IPS-NIHi11 (cell line): ENCODE measurements at places on chromosomes 6 and 20.

DNA sequence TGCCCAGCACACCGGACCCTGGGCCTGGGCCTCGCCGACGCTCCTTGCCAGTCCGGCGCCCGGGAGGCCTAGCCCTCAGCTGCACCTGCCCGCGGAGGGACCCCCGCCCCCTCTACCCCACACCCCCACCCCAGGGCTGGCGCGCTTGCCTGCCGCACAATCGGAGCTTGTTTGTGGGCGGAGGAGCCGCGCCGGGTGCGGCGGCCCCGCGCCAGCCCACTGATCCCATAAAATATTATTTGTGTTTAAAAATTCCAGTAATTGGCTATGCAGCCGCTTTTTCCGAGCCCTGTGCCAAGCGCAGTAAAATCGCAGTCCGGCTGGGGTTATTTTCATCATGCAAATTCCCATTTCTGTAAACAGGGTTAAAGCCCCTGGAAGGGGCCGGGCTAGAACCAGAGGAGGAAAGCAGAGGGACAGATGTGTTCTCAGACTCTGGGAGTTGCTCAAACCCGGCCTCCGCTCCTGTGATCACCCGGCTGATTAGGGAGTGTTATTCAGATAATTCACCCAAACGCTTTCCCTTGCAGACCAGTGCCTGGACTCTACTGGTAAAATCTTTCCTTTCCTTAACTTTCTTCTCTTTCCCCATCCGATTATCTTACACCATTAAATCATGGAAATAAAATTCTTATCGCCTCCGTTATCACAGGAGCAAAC, 93.1 kb downstream of the NCR2 start:
- no peak for DNase-seq

GRCh38 chr6:33428224-33428965, 8.5 kb downstream of the SYNGAP1 start:
- no peak for DNase-seq

DNA sequence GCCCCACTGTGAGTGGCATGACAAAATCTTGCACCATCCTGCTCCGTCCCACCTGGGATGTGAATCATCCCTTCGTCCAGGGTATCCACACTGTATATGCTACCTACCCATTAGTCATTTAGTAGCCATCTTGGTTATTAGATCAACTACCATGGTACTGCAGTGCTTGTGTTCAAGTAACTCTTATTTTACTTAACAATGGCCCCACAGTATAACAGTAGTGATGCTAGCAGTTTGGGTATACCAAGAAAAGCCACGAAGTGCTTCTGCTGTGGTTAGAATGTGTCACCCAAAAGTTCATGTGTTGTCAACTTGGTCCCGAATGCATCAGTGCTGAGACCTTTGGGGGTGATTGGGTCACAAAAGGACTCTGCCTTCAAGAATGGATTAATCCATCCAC, 11.7 kb downstream of the OSER1 start:
- no peak for DNase-seq

GRCh38 chr20:24481173-24481572, 11.7 kb downstream of the SYNDIG1 start:
- no peak for DNase-seq

DNA sequence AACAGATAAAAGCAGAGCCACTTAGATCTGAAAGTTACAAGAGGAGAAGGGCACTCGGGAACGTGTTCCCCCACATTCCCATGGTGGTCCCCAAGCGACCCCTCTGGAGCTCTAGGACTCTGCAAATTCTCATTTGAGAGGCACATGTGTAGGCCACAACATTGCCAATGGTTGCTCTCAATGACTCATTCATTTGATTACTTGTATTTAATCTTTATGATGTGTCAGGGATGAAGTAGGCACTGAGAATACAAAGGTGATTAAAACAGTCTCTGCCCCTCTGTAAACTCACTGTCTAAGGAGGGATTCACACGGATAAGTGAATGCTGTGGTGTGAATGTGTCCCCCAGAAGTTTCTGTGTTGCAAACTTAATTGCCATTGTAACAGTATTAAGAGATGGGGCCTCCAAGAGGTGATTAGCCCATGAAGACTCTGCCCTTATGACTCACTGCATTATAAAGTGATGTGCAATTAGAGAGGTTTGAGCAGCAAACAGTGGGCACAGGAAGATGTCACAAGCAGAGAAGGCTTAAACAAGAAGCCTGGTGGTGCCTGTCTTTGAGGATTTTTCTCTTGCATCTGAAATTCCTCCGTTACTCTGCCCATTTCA, 34.0 kb upstream of the TRAM2 start:
- DNase-seq: no peak

GRCh38 chr6:26056583-26057350, 30.5 kb upstream of the HFE start:
- DNase-seq: no peak

GRCh38 chr6:144219056-144219685, 66.0 kb upstream of the UTRN start:
- DNase-seq: peak; percentile 36

DNA sequence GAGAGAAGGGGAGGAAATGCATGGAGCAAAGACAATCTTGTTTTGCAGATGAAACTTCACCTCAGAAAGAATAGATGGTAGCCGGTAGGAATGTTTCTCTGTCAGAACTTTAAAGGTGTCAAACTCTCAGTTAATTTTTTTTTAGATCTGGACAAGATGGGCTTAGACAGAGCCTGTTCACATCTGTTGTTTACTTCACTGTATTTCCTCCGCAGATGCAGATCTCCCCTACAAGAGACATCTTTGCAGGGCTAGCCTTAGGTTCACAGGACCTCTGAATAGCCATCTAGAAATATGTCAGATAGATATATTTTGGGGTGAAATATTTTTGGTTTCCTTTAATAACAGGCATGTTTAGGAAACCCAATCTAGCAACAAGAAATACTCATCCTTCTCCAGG, 12.1 kb upstream of the ZBP1 start:
- no peak for DNase-seq

- peak; percentile 82 for DNase-seq
These were observed 145.1 kb downstream of the PREX1 start for GRCh38 chr20:48682529-48683363.

DNA sequence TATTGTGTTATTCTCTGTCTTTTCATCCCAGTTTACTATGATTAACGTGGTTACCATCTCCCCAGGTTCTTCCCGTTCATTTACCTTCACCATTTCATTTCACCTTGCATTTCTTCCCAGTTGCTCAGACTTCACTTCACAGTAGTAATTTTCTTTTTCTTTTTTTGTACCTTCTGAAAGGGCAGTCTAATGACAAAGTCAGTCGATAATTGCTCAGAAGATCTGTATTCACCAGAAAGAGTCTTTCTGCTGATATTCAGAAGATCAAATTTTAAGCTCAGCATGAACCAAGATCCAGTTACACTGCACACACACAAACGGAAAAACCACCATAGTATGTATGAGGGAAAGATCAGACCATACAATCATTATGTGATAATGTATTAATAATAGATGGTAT, 265.5 kb downstream of the ADGB start:
- DNase-seq: no peak

DNA sequence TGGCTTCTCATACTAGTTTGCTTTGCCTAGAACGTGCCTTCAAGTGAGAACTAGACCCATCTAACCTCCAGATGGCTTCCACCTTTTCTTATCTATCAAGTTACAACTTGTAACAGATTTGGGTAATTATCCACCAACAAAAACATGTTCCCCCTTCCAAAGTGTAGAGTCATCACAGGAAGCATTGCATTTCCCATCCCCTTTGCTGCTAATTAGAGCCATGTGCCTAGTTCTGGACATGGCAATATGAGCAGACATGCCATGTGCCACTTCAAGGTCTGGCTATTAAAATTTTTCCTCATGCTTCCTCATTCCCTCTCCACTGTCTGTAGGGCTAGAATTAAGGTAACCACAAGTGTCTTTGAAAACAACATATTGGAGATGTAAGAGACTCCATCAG, 814.4 kb downstream of the TENT5A start:
- DNase-seq: no peak

DNA sequence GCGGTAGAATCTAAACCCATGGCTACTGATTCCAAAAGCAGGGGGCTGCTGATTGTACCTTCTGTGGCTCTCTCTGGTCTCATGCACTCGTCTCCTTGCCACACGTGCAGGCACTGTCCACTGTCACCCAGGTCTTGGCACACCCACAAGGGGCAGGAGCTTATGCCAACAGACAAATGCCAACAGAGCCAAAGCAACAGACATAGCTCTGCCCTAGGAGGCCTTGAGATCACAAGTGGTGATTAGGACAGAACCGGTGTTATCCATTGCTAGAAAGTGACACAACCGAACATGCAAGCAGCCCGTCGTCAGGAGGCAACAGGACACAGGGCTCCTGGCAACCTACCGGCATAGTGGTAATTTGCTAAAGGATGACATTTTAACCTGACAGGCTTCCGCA, 36.8 kb upstream of the MRPS10 start:
- no peak for DNase-seq

GRCh38 chr20:5602346-5602745, 147.9 kb upstream of the SHLD1 start:
- no peak for DNase-seq

DNA sequence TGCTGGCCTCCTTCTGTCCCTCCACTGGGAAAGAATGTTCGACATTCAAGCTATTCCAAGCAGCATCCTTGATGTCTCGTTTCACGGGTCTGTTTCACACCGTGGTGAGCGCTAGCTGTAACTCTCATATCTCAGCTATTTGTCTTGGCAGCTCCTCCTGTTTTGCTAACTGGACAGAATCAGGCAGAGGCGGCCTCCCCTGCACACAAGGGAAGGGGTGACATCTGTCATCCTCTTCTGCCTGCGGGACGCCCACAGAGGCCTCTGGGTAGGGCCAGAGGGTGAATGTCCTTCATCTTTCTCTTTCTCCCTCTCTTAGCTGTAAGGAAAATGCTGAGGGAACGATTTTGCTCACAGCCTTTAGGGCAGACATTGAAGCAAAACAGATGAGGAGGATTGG, 232.8 kb upstream of the GMDS start:
- no peak for DNase-seq

GRCh38 chr6:85041376-85041775, 277.0 kb upstream of the TBX18 start:
- no peak for DNase-seq

GRCh38 chr6:33391922-33392594, 435 bp downstream of the KIFC1 start:
- DNase-seq: peak; percentile 31

DNA sequence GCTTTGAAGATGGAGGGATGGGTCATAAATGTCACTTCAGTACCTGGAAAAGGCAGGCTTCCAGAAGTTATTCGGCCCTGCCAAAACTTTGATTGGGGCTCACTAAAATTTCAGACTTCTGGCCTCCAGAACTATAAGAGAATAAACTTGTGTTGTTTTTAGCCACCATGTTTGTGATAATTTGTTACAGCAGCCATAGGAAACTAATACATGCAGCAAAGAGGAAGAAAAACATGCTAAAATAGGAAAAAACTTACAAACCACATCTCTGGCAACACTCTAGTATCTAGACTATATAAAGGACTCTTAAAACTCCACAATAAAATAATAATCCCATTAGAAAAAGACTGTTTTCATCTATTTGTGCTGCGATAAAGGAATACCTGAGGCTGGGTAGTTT, 9.5 kb downstream of the ADAT2 start:
- no peak for DNase-seq

DNA sequence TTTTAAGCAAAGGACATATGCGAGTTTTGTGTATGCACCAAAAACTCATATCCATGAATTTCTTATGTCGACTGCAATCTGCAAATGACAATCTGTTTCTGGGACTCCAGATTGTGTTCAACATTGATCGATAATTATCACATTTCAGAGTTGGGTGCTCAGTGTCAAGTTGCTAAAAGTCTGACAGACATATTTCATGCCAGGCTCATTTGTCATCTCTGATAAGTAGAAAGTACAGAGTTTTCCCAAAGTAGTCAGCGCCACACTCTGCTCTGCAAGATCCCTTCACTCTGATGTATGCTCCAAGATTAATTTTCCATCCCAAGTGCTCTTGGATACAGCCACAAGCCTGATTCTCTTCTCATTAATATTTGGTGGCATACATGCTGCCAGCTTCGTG, 331.1 kb downstream of the DOK5 start:
- DNase-seq: no peak

DNA sequence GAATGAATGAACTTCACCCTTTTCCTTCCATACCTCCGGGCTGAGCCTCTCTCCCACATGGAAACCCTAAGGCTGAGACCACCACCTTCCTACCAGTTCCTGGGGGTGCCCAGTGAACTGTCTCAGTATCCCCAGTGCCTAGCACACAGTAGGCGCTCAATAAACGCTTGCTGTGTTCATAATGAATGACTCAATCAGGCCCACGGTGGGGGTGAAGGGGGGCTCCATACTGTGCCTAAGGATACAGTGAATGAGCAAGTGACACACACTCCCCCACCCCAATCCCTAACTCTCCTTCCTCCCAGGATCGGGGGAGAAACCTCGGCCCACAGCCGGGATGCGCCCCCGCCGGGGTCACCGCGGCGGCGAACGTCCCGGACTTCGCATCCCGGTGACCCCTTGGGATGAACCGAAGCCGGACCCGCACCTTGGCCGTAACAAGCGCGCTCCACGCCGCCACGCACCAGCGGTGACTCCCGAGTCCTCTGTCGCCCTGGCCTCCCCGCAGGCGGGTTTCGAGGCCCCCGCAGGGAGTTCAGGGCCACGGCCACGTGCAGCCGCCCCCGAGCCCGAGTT, 592 bp downstream of the KCNG1 start:
- peak; percentile 35 for DNase-seq

GRCh38 chr6:82953871-82954270, 111.8 kb downstream of the UBE3D start:
- DNase-seq: no peak

DNA sequence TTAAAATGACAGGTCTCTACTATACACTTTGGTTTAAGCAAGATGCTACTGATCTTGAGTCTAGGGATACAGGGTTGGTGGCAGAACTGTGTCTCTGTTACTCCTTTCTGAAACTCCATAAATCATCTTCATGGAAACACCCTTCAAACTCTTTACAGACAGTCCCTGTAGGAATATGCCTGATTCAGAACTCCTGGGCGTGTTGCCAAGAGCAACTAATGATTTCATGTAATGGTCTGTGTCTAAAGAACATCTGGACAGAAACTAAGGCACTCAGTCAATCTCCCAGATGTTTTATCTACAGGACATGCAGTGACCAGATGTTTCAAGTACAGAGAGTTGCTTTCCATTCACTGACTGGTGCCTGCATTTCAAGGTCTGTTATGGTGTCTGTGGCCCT, 464.4 kb upstream of the CHD6 start:
- DNase-seq: no peak
